Stimulated activated CD8-positive, alpha-beta memory T cell treated with anti-CD3 and anti-CD28 coated beads, Interleukin-15, amount 100 ng/mL, for 24 hours (primary cell): ENCODE measurements at places on chromosomes 2 and 18.

GRCh38 chr2:239283961-239284795 lies 116.6 kb downstream of the HDAC4 start:
- no peak for DNase-seq

GRCh38 chr2:74001121-74001520 lies 16.4 kb downstream of the TET3 start:
- no peak for DNase-seq

DNA sequence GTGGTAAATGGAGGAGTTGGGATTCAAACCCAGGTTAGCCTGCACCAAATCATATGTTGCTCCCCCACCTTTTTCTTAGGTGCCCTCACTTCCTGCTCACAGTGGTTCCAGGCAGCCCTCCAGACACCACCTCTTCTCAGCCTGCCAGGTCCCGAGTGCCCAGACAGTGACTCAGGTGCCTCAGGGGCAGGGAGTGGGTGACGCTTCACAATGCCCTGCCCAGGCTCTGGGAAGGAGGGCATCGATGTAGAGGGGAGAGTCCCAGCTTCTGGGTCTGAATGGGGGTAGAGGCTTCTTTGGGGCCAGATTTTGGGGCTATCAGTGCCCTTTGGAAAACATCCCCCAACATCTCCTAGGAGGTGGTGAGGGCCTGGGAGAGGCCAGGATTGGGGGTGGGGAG lies 5.2 kb upstream of the DNAJB2 start:
- no peak for DNase-seq

DNA sequence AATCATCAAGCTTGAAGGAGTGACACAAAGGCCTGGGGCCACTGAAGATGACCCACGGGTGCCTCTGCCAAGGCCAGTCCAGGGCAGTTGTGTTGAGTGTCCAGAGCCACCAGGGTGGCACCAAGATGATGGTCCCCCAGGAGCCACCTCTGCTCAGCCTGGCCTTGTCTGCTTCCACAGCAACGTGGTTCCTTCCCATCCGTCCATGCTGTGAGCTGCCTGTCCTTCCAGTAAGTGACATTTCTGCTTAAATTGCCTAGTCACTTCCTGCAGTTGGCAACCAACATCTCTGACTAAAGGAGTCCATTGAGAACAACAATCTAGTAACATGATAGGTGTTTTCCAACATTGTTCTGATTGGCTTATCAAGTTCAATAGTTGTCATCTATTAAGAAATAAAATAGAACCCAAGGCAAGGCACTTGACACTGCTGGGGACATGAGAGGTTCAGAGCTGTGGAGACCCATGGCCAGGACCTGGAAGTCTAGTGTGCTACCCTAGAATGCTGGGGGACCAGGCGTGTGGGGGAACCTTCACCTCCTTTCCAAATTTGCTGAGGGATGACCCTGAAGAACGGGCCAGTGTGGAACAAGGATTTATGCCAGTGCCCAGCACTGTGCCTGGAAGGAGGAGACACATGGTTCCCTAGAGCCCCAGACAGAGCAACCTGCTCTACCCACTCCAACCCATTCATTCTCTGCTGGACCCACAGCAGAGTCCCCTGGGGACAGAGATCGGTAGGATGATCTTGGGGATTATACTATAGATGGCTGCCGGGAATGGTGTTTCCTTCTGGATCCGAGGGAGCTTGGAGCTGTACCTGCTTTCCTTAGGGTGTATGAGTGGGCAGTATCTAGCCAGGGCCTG lies 98.9 kb upstream of the EPC2 start:
- DNase-seq, result no peak

GRCh38 chr2:48738806-48739205 lies 16.7 kb downstream of the LHCGR start:
- DNase-seq, result no peak

GRCh38 chr18:8834881-8835280 lies 129.5 kb downstream of the MTCL1 start:
- no peak for DNase-seq

DNA sequence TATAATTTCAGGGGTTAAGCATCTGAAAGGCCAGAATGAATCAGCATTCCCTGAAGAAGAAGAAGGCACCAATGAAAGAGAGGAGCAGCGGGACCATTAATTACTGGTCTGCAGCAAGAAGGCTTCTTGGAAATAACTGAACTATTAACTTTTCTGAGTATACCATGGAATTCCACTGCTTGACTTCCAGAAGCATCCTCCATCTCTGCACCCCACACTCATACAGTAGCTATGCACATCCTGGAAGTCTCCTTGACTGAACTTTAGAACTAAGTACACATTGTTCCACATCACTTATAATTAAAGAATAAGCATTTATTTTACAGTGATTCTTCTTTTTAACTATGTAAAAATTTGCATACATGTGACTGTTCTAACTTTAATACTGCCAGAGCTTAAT lies 131.5 kb downstream of the PPP1R1C start:
- DNase-seq, result no peak

DNA sequence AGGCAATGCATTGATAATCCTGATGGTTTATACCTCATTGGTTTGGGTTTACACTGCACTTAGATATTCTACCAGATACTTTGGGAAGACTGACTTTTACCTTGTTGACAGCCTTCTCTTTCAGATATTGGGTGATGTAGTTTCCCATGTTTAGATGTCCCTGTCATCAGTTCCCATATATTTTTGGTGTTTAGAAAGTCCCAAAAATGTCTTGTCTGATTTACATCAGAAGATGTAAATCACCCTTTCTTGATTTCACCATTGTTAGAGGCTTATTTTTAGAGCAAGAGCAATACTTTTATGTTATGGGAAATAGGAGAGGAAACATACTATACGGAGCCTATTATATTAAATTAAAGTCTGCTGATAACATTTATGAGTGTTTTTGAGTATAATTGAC lies 14.4 kb upstream of the CCDC102B start:
- no peak for DNase-seq

GRCh38 chr2:45382744-45383143 lies 228.3 kb downstream of the SRBD1 start:
- no peak for DNase-seq

GRCh38 chr2:152391318-152391717 lies 56.3 kb downstream of the FMNL2 start:
- DNase-seq, result no peak

- no peak for DNase-seq
These were observed 51.5 kb downstream of the DNAJC10 start for GRCh38 chr2:182767578-182767977.

DNA sequence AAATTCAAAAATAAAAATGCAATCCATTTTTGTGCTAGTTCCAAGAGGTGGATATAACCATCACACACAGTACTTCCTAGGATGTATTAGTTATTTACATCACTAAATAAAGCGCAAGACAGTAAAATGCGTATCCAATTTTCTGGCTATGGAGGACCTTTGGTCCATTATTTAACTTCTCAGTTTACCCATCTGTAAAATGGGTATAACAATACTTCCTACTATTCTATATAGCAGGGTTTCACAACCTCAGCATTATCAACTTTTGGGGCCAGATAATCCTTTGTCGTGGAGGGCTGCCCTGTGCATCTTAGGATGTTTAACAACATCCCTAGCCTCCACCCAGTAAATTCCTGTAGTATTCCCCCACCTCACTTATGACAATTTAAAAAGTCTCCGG lies 275.1 kb upstream of the PKDCC start:
- no peak for DNase-seq

DNA sequence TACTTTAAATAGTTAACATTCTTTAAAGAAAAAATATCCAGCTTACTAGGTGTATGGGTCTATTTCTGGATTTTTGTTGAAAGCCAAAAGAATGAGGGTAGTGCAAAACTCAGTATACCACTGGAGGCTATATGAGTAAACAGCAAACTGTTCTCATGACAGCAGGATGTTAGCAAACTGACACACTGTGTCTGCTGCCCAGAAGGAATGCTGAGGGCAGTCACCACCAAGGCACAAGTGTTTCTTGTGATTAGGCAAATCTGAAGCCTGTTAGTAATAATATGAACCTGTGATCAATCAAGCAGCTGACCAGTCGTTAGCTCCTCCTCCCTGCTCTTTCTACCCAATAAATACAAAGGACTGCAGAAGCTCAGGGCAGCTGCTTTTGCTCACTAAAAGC lies 50.5 kb upstream of the SULT1C3 start:
- no peak for DNase-seq

GRCh38 chr2:186913870-186914269 lies 64.9 kb upstream of the ZSWIM2 start:
- DNase-seq, result no peak

DNA sequence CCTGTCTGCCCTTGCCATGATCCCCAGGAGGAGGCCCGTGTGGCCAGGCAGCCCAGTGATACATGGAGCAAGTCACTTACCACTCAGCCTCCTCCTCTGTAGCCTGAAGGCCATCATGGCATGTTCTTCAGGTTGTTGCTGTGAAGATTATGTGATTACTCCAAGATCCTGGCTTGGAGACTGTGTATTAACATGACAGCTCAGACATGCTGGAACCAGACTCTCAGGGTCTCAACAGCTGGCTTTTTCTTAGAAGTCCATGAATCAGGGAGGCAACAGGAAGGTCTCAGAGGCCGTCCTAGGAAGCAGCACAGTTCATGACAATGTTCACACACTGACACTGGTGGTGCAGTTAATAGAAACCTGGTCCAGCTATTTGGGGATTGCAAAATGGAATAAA lies 158.6 kb upstream of the TWIST2 start:
- DNase-seq, result no peak

GRCh38 chr2:63840081-63840784 lies 1.5 kb upstream of the UGP2 start:
- no peak for DNase-seq

DNA sequence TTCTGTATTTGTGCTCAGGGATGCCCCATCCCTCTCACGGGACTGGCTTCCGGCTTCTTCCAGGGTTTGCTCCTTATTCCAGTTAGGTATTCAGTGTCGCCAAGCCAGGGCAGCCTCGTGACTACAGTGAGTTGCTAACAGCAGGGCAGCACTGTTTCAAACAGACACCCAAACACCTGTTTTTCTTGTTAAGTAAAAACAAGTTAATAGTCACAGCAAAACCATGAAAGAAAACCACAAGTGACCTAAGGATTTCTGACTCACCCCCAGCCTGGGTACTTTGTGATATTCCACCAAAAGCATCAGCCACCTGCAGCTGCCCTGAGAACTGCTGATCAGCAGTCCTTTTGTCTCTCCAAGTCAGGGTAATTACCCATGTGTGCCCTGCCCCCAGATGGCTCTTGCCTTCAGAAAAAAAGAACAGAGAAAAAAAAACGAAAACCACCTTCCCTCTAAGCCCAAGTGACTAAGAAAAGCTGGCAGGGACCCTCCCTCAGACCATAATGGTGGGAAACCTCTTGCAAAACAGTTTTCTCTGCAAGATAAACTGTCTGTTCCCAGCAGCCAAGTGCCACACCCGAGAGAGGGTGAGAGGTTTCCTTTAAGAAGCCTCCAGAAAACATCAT lies 178.2 kb downstream of the ANAPC1 start:
- DNase-seq, result no peak

DNA sequence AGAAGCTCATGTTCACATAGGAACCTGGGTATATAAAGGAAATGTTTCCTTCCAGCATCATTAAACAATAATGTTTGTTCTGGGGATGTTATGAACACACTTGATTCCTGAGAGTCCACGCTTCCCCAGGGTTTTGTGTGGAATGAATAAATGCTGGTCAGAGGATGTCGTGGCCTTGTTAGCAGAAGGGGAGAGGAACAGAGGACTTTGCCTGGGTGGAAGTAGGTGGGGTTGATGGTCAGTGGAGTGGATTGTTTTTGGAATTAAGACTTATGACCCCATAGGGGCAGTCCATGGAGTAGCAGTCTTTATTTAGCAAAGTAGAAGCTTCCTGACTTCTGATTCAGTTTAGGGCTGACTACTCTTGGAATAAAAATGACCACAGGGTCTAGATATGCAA lies 139.6 kb downstream of the MYO1B start:
- no peak for DNase-seq

DNA sequence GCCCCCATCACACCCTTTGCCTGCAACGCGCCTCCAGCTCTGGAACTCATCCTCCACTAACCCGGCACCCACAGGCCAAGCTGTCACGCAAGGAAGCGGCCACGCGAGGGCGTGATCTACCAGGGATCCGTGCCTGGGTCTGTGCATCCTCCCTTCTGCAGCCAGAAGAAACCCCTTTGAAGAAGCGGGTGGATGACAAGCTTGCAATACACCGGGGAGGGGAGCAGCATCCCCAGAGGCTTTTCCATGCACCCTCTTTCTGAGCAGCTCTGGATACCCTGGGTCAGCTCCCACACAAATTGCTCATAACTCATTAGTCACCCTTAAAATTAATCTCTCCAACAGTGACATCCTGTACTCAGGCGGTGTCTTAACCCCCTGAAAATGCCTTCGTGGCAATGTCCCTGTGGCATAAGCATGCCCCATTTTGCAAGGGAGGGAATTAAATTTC lies 47.6 kb downstream of the PDCL3 start:
- peak; percentile 37 for DNase-seq

GRCh38 chr18:36467614-36468013 lies 170.1 kb downstream of the FHOD3 start:
- DNase-seq, result no peak

GRCh38 chr2:173963323-173963816 lies 1.8 kb downstream of the SP3 start:
- DNase-seq, result no peak

DNA sequence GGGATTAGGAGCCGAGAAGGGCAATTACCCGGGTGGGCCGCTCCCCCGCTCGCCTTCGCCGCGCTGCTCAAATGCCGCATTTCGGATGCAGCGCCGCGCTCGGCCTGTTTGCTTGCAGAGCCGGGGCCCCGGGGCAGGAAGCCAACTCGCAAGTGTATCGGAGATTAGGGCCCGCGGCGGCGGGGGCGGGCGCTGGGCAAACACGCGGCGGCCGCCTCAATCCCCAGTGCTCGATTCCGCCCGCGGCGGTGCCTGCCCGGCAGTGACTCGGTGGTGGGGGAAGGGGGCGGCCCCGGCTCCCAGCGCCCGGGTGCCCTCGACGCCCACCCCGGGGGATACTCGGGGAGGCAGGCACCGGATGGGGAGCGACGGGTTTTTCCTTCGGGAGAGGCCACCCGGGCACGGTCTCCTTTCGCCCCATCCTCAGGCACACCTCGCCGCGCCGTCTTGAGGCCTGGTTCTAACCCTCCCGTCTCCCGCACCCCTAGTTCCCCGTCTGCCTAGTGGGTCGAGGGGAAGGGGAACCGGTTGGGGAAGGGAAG lies 26.6 kb upstream of the NOTO start:
- DNase-seq, result peak; percentile 42

- DNase-seq, result no peak
These were observed 7.8 kb upstream of the TRABD2A start for GRCh38 chr2:84888401-84889276.

DNA sequence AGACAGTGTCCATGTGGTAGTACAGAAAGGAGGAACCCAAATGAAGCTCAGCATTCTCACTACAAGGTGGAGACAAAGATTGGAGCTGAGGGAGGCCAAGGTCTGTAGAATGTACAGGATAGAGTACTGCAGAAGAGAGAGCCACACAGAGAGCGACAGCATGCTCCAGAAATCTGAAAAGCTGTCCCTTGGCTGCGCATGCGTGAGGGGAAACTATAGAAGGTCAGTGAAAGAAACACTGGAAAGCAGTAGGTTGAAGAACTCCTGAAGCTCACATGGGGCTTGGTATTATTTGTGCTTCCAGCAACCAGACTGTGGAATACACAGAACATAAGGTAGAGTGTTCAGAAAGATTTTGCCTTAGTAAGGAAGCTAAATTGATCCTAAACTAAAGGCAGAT lies 142.5 kb downstream of the TXNL1 start:
- DNase-seq, result no peak
